ENCODE measurements at places on chromosomes 1 and 21.

GRCh38 chr1:18494304-18494703 lies 13.6 kb downstream of the KLHDC7A start:
- DNase-seq, result no peak

DNA sequence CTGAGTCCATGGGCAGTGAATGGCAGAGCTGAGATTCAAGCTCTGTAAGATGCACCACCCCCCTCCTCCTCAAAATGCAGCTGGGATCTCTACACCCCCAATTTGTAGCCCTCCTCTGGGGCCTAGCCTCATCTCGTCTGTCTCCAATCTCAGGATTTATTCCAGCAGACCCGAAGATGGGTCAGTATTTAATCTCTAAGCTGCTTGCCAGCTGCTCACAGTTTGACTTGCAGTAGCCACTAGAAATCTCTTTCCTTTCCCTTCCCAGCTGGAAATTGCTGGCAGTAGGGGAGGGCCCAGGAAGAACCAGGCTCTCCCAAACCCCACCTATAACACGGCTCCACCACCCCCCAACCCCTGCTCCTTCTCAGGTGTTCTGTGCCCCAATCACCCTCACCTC lies 1.5 kb downstream of the LACTBL1 start:
- DNase-seq, result no peak

- no peak for DNase-seq
Observed at GRCh38 chr1:110605901-110606656, at the start of gene KCNA2. TSS of gene KCNA2 (minus strand) at chr1:110606358. CDS start at chr1:110604782, 1,576 bp downstream.

GRCh38 chr1:229368347-229368746 lies 25.5 kb upstream of the CCSAP start:
- DNase-seq, result no peak

- no peak for DNase-seq
Observed at GRCh38 chr1:101918277-101918676, 78.4 kb downstream of the OLFM3 start.

DNA sequence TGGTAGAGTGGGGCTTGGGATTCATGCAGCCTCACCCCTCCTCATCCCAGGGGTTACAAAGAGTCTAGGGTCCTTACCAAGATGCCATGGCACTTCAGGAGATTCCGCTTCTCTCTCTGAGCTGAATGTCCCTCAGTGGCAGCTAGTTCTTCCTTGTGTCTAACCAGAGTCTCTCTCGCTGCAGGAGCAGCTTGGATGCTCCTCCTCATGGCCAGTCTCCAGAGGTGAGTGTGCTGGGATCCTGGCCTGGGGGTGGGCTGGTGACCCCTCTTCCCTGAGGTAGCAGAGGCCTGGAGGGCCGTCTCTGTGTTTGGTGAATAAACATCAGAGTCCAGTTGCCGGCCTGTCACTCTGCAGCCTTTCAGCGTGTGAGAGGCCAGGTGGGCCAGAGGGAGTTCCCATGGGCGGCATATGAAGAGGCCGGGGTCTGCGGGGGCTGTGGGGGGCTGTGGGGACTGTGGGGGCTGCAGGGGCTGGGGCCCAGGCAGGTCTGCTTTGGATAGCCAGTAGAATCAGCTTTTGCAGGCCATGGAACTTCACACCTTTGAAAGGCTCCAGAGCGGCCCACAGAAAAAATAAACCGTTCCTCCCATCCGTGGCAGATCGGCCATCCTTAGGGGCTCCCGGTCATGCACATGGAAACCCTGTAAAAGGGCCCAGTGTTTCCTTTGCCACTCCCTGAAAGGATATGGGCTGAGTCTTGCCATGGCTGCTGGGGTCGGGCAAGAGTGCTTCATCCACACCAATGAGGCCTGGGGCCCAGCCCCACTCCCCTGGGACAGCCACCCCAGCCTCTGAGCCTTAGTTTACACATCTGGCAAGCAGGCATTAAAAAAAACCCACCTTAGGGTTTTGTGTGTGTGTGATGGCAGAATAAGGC lies 256.4 kb downstream of the FOXD2 start:
- no peak for DNase-seq

DNA sequence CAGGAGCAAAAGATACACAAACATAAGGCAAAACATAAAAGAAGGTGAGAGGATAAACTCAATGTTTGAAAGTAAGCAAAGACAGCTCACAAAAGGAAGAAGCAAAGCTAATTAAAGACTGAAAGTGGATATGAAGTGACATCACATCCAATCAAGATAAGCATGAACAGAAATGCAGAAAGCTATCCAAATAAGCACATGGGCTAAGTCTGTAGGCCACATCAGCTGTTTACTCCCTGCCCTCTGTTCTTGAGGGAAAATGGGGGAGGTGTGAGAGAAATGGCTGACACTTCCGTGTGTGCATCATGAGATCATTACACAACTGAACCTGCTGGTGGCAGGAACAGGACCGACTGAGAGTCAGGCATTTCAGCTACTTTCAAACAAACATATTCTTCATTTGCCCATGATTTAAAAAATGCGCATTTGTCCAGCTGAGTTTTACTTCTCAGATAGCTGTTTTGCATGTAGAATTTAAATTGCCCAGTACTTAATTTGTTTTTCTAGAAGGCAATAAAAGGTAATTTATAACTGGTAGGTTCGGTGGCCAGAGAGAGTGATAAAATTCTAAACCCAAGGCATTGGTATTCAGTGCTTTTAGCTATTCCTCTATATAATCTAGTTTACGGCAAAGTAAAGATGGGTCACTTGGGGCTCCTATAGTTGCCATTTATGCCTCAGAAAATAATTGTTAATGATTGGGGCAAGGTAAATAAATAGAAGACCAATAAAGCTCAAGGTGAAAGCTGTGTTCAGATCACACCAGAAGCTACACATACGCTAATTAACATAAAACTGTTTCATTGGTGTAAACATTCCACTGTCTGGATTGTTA lies 27.2 kb upstream of the MAN1A2 start:
- peak; percentile 48 for DNase-seq

DNA sequence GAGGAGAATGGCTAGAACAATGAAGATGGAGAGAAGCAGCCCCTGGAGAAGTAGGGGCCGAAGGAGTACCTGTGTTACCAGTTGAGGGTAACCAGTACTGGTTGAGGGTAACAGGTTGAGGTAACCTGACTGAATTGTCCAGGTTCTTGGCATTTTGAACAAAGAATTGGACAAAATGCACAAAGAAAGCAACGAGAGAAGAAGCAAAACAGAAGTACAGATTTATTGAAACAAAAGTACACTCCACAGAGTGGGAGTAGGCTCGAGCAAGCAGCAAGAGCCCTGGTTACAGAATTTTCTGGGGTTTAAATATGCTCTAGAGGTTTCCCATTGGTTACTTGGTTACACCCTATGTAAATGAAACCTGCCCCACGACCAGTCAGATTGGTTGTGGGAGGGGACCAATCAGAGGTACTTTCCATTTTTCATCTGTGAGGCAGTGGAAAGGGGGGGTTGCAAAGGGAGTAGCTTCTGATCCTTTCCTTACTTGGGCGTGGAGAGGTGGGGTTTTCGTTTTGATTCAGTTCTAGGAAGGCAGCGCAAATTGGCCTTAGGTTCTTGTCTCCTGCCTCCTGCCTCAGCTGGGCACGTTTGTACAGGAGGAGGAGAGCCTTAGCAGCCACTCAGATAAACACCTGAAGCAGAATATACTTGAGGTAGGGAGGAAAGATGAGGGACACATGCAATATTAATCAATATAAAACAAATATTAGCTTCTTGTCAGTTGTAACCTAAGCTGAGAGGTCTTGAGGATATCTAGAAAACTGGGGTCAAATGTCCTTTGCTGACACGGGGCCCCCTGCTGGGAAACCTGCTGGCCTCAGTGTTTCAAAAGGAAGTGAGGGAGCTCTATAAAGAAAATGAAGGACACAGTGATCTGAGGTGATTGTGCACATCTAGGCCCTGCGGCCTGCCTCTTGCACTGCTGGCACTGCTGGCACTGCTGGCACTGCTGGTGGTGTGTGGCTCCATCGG lies 14.3 kb upstream of the LSM10 start:
- peak; percentile 42 for DNase-seq
